ENCODE measurements at places on chromosomes 1 and 21.

- DNase-seq = no peak
These were observed 94.2 kb downstream of the DISC1 start for GRCh38 chr1:231720652-231721325.

DNA sequence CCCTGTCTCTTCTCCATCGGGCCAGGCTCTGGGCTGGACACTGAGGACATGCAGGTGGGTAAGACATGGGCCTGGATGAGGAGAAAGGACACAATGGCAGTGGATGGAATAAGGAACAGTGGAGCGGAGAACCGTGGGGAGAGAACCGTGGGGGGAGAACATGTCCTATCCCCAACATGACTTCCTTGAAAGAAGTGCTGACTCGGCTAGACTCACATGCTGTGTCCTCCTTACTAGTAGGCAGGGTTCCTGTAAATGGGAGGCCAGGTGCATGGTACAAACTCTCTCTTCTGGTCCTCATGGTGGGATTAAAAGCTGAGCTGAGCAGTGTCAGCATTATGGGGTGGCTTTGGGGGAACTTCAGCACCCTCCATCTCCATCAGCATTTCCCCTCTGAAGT, 137.4 kb upstream of the CSF3R start:
- no peak for DNase-seq

GRCh38 chr21:30900881-30901280, 19.5 kb upstream of the KRTAP11-1 start:
- no peak for DNase-seq

DNA sequence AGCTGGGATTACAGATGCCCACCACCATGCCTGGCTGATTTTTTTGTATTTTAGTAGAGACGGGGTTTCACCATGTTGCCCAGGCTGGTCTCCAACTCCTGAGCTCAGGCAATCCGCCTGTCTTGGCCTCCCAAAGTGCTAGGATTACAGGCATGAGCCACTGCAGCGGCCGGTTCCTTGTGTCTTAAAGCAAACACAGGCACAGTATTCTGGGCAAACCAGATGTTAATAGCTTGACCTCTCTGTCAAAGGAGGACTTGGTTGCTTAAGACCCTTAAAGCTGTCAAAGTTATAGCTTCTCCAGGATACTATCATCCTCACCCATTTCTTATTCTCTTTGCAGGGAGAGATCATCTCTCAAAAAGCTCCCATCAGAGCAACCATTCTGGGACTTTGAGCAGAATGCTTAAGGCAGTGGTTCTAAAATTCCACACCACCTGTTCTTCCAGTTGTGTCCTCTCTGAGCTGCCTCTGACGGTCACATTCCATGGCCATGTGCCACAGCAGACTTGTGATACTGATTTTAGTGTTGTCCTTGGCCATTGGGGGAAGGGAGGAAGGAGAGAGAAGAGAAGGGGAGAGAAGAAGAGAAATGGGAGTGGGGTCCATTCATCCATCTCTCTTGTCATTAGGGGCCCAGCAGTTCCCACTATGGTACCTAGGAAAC, 81.8 kb downstream of the PBX1 start:
- DNase-seq = no peak

DNA sequence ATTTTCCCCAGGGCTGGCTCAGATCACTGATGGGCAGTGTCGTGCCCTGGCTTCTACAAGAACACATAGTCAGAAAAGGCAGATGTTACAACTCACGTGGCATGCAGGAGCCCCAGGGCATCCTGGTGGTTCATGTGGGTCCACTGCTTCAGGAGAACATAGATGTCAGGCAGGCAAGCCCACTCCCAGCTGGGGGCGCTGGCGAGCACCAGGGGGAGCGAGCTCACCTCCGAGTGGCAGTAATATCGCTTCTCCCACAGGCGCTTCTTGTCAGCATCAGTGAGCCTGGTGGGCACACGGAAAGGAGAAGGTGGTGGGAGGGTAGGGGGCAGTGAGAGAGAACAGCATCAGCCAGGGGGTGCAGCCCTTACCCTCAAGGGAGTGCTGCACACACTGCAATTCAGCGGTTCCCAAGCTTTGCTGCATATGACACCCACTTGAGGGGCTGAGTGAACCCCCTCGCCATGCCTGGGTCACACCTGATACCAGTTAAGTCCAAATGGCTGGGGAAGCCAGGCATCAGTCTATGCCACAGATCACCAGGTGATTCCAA, 34.3 kb upstream of the PPP1R15B start:
- no peak for DNase-seq

DNA sequence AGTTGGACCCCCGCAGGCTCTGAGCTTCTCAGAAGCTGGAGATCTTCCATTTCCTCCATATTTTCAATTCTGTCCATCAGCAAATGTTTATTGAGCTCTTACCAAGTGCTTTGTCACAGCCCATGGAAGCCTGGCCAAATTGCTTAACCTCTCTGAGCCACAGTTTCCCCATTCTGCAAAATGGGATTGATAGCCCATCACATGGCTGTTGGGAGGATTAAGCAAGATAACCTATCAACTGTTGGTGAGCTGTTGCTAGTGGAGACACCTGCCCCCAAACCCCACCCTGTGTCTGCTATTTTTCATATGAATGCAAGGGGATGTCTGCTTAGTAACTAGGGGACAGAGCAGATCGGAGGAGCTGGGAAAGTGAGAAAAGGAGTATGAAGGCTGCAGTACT, 38.3 kb downstream of the CD34 start:
- DNase-seq = no peak
